ENCODE measurements at places on chromosomes 6 and 20. TPM values are rescaled to one million over a fixed set of nuclear protein-coding genes. Genes with fewer than 3 reads are reported as not detected.

DPPA5 gene
- not detected for total RNA-seq

APCDD1L gene
- 0.09 TPM for total RNA-seq

MKKS gene
- 3.5 TPM for total RNA-seq

FAM162B gene
- 0.19 TPM for total RNA-seq

PGM3 gene
- total RNA-seq: 77.1 TPM

BPI gene
- not detected for total RNA-seq

FAM83D gene
- 28.2 TPM for total RNA-seq

OLIG3 gene
- total RNA-seq: not detected

HLA-DPB1 gene
- 9.2 TPM for total RNA-seq

OTOR gene
- not detected for total RNA-seq

ATP6V1G2 gene
- total RNA-seq: 0.36 TPM

SAYSD1 gene
- 8.9 TPM for total RNA-seq

MPC1 gene
- 21.5 TPM for total RNA-seq

GSTA1 gene
- not detected for total RNA-seq

LINC00237 gene
- not detected for total RNA-seq

EYS gene
- under 0.01 TPM for total RNA-seq

PMEPA1 gene
- 9.3 TPM for total RNA-seq

KCNK16 gene
- not detected for total RNA-seq

SMIM8 gene
- 4.1 TPM for total RNA-seq

THBD gene
- total RNA-seq: 36.6 TPM

TP53TG5 gene
- total RNA-seq: not detected

RIPOR3 gene
- total RNA-seq: under 0.01 TPM

PTK6 gene
- under 0.01 TPM for total RNA-seq

ANKRD60 gene
- total RNA-seq: not detected

RAET1L gene
- total RNA-seq: not detected

PHACTR3 gene
- total RNA-seq: not detected

FAM217A gene
- not detected for total RNA-seq

BCAS4 gene
- 4.9 TPM for total RNA-seq

FANCE gene
- total RNA-seq: 7.1 TPM

OPN5 gene
- total RNA-seq: not detected

LRRC73 gene
- 0.19 TPM for total RNA-seq

SYNDIG1 gene
- not detected for total RNA-seq

METTL24 gene
- total RNA-seq: not detected

ABCC10 gene
- total RNA-seq: 22.5 TPM

CENPB gene
- 87.7 TPM for total RNA-seq

OOEP gene
- total RNA-seq: not detected

C6orf132 gene
- total RNA-seq: 0.85 TPM

MDC1 gene
- 6.3 TPM for total RNA-seq

TTK gene
- total RNA-seq: 17.1 TPM

HCRTR2 gene
- total RNA-seq: not detected

TMEM244 gene
- not detected for total RNA-seq

MEI4 gene
- under 0.01 TPM for total RNA-seq

SRC gene
- total RNA-seq: 15.1 TPM

ARHGAP18 gene
- total RNA-seq: 68.3 TPM

SMPDL3A gene
- 3.5 TPM for total RNA-seq

NOP56 gene
- total RNA-seq: 243 TPM

RAD21L1 gene
- under 0.01 TPM for total RNA-seq

BAK1 gene
- total RNA-seq: 16.8 TPM

POPDC3 gene
- 0.19 TPM for total RNA-seq

RIPOR2 gene
- 0.28 TPM for total RNA-seq

NRN1 gene
- total RNA-seq: 23.5 TPM

SIRPA gene
- 14.4 TPM for total RNA-seq

RTEL1 gene
- total RNA-seq: 13.1 TPM

Data from endothelial cell of coronary artery (primary cell).